Activated T-cell treated with anti-CD3 and anti-CD28 coated beads for 1 hour (primary cell): ENCODE measurements at places on chromosomes 4 and X.

GRCh38 chr4:176354884-176355283 is 35.1 kb downstream of the SPCS3 start:
- DNase-seq, result no peak

DNA sequence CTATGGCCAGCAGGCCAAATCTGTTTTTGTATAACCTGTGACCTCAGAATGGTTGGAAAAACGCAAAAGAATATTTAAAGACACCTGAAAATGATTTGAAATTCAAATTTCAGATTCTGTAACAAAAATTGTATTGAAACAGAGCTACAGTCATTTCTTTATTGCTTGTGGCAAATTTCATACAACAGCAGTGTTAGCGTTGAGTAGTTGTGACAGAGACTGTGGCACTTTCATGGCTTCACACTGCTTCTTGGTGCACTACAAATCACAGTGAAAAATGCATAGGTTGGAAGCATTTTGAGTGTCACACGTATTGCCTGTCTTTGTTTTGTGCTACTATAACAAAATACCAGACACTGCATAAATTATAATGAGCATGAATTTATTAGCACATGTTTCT is 12.2 kb upstream of the PARM1 start:
- DNase-seq, result no peak

DNA sequence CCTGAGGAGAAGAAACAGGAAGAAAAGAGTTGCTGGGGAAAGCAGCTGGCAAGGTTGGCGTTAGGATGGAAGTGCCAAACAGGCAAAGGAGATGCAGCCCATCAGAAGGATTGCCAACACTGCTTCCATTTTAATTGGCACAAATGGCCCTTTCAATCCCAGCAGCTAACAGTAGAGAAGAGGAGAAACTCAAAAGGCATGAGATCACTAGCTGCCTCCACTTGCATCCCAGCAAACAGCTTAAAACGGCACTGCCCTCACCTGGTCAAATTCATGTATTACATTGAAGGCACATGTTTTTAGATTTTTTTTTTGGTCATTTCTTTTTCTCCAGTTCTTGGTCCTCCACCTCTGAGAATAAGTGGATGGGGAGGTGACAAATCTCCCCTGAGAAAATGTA is 14.9 kb upstream of the LOC101059915 start:
- DNase-seq, result peak; percentile 41

GRCh38 chrX:153961292-153961691 is 10.3 kb downstream of the HCFC1 start:
- DNase-seq, result no peak

- no peak for DNase-seq
Measured at GRCh38 chr4:80070880-80071603, 2.0 kb downstream of the ANTXR2 start.

DNA sequence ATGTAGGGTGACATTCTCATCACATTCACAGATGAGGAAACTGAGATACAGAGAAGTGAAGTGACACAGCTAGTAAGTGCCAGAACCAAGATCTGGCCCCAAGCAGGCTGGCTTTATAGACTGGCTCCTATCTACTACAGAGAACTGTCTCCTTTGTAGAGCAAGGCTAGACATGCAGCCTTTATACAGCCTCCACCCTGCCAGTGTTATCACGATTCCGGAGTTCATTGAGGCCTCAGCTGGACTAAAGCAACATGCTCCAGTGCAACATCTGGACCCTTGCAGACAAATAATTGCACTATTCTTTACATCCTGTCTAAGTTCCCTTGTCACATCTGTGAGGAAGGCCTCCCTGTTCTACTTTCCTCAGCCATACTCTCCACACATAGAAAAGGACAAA is 58.0 kb upstream of the XIAP start:
- no peak for DNase-seq

GRCh38 chr4:80839281-80839680 is 191.2 kb upstream of the BMP3 start:
- no peak for DNase-seq

GRCh38 chr4:188986271-188986689 is 847.0 kb downstream of the TRIML1 start:
- no peak for DNase-seq

GRCh38 chrX:153765138-153766079 is 1.4 kb downstream of the PLXNB3 start:
- no peak for DNase-seq

DNA sequence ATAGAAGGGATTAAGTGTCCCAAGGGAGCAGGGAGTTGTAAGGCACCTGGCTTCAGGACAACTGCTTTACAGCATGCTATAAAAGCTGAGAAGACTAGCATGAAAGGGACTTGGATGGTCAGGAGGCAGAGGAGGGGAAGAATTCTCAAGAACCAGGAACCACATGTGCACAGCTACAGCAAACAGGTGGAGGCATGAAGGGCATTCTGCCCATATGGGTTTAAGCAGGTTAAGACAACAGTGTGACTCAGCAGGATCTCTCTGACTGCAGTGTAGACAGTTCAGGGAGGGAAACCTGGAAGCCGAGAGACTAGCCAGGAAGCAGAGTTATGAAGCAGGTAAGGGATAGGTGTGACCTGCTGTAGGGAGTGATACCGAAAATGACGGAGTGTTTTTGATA is 117.0 kb downstream of the DHRSX start:
- no peak for DNase-seq

- DNase-seq, result no peak
Measured at GRCh38 chrX:47540754-47541538, 20.1 kb upstream of the ARAF start.

DNA sequence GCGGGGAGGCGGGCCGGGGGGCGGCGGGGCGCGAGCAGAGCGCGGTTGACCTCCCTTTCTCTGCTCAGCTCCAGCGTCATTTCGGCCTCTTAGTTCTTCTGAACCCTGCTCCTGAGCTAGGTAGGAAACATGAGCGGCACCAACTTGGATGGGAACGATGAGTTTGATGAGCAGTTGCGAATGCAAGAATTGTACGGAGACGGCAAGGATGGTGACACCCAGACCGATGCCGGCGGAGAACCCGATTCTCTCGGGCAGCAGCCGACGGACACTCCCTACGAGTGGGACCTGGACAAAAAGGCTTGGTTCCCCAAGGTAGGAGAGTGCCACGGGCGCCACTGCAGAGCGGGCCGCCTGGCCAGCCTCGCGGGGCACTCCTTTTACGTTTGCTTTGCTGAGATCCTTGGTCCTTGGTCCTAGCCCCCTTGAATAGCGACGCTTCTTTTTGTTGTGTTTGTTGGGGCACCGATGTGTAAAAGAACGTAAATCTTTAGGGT is at the start of gene HTATSF1:
Gene HTATSF1, plus strand, starts transcription at position 37 of the 497 bp plus-strand sequence. Its CDS starts 93 bp downstream, at position 130.
- peak; percentile 0 for DNase-seq

DNA sequence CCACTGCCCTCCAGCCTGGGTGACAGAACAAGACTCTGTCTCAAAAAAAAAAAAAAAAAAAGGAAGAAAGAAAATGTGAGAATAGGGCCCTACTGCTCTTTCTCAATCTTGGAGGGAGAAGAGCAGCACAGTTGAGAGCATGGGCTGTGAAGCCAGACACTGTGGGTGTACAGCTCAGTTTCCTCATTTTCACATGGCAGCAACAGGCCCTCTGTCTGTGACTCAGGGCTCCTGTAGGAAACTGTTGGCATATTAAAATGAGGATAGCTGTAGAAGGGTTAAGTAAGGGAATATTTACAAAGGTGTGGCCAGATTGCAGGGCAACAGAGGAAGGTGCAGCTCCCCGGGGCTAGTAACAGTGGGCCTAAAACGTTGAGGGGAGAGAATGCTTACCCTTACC is 3.4 kb downstream of the AKAP14 start:
- DNase-seq, result no peak
